NCI-H2081 treated with DMSO at 0.1 percent for 48 hours (cell line): ENCODE measurements at places on chromosomes 6 and 20.

DNA sequence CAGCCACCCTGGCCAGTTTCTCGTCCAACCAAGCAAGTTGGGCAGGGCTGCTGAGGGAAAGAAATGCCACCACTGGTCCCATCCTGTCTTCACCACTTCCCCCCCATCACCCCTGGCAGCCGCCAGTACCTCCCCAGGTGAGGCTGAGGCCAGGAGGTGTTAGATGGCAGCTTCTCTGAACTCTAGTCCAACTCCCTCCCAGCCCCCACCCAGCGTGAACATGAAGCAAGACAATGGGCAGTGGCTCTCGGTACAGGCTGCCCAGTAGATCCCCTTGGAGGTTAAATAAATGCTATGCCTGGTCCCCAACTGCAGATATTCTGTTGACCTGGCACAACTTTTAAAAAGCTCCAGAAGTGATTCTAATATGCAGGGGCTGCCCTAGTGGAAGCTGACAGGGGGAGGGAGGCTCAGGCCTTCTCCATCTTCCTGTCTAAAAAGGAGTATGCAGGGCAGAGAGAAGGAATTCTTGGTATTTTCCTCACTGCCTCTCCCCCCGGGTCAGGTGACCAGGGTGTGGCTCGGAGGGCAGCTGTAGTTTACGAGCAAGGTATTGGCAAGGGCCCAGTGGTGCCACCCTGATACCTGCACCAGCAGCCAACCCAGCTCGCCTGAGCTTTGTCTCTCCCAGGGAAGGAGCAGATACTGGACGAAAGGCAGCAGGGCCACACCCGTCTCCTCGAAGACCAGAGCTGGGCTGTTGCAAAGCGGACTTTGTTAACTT, 25.7 kb downstream of the KCNK5 start:
- DNase-seq = no peak

- DNase-seq = no peak
Observed at GRCh38 chr20:48052475-48052835, 267.2 kb upstream of the SULF2 start.

GRCh38 chr20:8144282-8145245, 12.5 kb downstream of the PLCB1 start:
- no peak for DNase-seq

DNA sequence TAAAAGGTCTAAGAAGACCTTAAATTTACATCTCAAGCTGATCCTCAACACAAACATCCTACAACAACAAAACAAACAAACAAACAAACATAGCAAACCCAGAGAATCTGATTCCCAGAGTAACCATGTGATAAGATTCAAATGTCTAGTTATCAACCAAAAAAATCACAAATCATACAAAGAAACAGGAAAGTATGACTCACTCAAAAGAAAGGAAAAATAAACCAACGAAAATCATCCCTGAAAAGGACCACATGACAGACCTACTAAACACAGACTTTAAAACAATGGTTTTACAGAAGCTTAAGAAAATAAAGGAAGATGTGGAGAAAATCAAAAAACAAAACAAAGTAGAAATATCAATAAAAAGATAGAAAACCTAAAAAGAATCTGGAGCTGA, 18.1 kb downstream of the VNN1 start:
- no peak for DNase-seq

- DNase-seq = no peak
Observed at GRCh38 chr6:130033949-130034348, 15.6 kb downstream of the L3MBTL3 start.
